NCI-H2107 (cell line): ENCODE measurements at places on chromosomes 5 and 9.
A peak's percentile ranks its signal among the peaks of the same experiment; 100 is the strongest.

DNA sequence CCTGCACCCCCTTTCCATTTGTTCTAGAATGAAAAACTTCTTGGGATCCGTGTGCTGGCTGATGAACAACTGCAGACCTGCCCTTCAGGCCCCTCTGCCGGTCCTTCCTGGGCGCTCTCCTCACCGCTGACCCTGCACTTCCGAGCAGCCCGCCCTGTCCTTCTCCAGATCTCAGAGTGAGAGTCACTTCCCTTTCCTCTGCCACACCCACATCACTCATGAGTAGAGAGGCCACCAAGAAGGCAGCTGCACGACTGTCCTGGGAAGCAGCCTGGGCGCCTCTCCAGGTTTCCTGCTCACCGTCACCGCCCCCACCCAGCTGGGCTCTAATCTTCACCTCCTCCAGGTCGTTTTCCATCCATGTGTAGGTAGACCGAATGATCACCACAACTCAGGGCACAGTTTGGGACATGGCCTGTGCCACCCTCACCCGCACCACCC, 35.0 kb upstream of the NSMF start:
- no peak for DNase-seq

DNA sequence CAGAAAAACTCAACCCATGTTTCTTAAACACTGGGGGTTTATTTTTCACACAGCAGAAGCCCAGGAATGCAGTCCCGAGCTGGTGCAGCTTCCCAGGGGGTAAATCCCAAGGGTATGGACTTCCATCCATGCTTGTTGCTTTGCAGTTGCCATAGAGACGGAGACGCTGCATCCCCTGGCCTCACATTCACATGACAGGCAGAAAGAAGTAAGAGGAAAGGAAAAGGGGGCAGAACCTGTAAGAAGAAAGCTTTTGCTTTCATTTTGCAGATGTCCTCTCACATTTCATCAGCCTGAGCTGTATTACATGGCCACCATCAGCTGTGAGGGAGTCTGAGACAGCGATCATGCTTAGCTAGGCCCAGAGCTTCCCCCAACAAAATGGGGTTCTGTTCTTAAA, 321.0 kb downstream of the AGTPBP1 start:
- no peak for DNase-seq

- DNase-seq = no peak
Observed at GRCh38 chr5:155064580-155064979, 51.0 kb downstream of the KIF4B start.

DNA sequence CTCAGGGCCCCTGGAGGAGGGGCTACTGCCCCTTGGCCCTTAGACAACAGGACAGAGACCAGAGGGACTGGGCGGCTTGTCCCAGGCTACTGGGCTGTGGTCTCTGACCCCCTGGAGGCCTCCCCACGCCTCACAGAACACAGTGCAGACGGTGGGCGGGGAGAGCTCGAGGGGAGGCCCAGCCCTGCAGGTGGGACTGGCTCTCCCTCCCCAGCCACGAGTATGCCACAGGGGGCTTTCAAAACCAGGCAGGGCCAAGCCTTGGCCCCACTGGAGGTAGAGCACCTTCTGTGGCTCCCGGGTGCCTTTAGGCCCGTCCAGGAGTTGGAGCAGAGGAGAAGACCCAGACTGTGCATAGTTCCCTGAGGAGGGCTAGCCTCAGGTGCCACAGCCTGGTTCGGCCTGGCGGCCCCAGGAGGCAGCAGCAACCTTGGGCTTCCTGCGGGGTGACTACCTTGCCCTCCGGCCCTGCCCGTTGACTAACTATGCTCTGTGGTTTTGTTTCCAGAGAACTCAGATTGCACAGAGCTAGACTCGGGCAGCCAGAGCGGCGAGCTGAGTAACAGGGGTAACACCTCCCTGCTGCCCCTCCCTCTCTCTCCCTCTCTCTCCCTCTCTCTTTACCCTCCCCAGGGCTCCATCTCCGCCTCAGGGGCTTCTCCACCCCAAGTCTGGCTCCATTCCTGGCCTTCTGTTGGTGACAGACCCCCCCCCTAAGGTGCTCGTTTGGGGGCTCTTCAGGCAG, 15.5 kb downstream of the CARD19 start:
- DNase-seq = no peak

DNA sequence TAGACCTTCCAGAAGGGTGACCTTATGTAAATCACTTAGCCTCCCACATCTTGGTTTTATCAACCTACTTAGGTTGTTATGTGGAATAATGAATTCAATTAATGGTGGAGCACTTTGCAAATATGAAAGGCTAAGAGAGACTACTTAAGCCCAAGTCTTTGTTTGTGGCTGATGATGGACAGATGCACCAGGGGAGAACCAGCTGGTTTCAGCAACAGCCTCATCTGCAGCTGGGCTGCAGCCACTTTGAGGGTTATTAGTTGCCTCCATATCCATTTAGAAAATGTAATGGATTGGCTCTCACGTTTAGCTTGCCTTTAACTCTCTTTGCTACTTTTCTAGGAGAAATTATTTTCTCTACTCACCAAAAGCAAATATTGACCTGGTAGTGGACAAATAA, 146.6 kb downstream of the ESM1 start:
- no peak for DNase-seq

- no peak for DNase-seq
Observed at GRCh38 chr9:16058131-16058549, 505.3 kb downstream of the CCDC171 start.

DNA sequence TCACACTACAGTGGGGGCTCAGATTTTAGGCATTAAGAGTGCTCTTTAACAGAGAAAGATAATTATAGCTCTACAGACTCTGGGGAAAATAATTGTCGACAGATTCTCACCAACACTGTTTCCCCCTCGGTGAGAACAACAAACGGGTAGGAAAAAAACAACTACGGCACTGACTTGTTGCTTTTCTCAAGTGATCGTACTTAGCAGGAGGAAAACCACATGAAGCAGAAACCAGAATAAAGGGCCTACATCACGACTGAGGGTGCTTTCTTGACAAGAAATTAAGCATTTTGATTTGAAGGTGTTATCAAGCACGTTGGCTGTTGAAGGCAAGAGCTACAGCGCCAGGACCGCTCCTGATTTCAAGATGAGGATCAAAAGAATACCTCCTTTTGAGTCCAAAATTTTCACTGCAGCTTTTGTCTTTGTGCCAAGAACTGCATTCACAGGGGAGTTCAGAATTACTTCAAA, 27.2 kb upstream of the CER1 start:
- DNase-seq = peak; percentile 34

GRCh38 chr5:136166909-136167308, 26.1 kb downstream of the SMIM32 start:
- no peak for DNase-seq

- DNase-seq = no peak
Observed at GRCh38 chr5:19928562-19929421, 59.2 kb downstream of the CDH18 start.

GRCh38 chr5:64822320-64822719, 53.6 kb downstream of the CWC27 start:
- DNase-seq = no peak

DNA sequence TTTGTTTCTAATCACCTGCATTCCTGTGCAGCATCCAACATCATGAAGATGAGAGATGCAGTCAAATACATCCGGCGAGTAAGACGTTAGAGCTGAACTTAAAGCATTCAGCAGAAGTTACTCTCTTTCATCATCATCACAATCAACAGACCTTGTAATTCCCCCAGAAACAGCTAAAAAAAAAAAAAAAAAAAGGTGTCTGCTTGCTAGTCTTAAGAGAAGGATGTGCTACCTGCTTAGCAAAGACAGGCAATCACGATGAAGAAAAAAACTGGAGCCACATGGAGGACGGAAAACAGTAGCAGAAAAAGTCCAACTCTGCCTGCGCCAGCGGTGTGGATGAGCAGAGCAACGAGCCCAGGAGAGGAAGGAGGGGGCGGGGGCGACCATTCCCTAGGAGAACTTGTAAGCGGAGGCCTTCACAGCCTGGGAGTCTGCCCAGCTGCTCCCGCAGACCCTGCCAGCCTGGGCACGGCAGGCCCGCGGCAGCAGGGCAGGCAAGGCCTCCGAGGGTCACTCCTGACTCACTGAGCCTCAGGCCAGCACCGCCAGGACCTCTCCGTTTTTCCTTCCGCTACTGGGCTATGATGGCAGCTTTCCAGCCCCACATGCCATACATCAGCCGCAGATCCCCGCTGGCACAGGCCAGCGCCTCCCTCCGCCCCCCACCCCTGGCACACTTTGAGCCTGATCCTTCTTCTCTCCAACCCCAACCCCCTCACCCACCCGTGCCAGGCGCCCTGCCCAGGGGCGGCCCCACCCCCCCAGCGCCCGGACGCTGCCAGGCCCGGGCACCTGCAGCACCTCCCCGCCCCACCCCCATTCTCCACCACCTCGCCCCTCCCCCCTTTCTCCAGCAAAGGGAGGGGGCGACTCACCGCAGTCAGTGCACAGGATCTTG, 1.4 kb downstream of the NRG2 start:
- no peak for DNase-seq

DNA sequence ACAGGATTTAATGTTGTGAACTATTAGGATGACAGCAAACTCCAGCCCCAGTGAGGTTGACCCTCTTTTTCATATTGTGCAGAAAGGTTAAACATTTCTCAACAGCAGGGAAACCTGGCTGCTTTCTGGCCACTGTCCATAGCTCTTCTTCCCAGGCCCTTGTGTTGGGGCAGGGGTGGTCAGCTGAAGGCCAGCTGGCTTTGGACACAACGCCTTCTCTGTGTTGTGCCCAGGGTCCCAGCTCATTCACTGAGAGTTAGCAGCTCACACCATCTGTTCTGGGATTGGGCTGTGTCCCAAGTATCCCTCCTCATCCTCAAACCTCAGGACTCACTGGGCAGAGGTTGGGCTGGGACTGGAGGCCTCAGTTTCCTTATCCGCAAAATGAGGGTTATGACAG, 1.3 kb downstream of the FGD3 start:
- no peak for DNase-seq

DNA sequence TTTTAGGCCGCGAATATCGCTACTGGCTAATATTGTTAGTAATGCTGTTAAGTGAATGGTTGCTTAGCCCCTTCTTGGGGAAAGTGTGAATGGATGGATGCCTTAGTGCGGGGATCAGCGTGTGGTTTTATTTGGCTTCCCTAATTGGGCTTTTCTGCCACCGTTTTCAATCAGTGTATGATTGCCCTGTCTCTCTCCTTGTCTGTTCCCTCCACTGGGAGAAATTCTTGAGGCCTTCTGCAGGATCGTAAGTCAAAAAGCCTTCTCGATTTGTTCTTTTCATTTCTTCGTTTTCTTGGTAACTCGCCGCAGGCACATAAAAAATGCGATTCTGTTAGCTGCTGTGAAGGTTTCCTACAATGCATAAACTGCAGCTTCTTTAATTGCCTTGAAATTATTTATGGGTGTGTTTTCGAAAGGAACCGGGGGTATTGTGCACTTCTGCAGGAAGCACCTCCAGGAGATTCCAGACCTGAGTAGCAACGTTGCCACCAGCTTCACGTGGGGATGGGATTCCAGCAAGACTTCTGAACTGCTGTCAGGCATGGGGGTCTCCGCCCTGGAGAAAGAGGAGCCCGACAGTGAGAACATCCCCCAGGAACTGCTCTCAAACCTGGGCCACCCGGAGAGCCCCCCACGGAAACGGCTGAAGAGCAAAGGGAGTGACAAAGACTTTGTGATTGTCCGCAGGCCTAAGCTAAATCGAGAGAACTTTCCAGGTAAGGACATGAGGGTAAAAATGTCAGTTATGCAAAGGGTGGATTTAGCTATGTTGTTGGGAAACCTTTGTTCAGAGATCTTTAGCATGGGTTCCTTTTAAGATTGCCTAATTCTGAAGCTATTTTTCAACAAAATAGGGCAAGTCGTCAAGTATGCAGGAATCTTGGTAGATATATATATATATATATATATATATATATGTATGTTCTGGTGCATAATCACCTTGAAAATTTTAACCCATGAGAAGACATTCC, 700 bp downstream of the SKP2 start:
- DNase-seq = no peak
